ENCODE measurements at places on chromosomes 3 and 15.

DNA sequence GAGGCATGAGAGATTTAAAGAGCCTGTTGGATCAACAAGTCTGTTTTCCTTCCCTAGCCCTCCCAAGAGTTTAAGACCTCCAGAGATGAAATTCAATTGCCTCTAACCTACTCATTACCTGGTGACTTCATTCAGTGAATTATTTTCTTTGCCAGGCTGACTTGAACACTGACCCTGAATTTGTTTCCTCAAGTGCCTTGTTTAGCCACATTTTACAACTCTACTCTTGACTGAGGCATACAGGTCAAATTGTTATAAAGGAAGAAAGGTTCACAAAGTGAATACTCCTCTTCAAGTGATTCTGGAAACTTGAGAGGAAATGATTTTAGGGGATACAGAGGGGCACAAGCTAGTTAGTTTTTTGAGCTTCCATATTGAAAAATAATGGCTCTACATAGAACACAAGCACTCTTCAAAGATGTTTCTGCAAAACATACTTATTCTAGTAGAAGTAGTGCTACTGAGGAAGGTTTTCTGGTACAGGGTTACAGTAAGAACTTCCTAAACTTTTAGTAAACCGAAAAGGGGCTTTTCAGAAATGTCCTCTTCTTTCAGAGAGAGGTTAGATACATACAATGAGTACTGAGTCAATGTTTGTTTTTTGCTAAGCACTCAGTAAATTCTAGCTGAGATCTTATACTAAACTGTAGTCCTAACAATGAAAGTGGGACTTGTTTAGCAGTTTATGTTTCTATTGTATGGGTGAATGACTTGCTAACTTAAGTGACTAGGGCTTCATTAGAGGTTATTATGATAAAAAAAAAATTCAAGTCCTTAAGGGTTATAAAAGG is 137.4 kb upstream of the SATB1 start:
- no peak for DNase-seq

DNA sequence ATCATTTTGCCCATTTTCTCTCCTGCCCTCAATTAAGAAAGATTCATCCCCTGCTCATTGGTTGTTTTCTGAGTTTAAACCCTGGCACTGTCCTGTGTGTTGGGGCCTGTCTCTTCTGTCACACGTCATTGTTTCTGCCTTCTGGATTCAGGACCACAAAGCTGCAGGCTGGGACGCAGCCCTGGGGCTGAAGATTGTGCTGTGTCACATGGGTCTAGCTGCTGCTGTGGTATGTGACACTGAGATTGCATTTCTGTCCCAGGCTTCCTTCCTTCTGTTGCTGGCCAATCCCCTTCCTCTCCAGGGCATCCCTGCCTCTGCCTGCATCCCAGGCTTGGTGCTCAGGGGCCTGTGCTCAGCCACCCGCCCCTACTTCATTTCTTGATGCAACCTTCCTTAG is 28.9 kb downstream of the INSYN1 start:
- DNase-seq: no peak

DNA sequence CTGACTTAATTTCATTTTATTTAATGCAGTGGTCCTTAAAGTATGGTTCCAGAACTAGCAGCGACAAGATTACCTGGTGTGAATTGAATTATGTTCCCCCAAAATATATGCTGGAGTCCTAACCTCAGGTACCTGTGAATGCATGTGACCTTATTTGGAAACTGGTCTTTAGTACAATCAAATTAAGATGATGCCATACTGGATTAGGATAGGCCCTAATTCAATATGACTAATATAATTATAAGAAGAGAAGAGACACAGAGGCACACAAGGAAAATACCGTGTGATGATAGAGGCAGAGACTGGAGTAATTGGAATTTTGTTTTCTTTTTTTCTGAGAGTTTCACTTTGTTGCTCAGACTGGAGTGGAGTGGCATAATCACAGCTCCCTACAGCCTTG is 12.6 kb upstream of the SPATA16 start:
- no peak for DNase-seq

DNA sequence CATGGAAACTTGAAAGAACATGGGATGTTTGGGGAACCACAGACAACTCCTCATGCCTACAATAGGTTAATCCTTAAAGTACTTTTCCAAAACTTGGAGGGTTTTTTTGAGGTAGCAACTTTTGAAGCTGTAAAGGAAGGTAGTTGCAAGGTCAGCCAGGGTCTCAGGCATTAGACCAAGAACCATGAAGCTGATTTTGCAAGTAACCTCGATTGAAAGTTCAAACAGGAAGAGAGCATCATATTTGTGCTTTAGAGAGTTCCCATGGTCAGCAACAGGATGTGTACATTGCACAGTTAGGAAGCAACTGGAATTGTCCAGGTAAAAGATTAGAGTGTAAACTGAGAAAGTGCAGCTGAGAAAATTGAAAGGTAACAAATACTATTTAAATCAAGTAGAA is 199.8 kb upstream of the NR2F2 start:
- DNase-seq: no peak

GRCh38 chr3:53773021-53773436 is 73.2 kb downstream of the CHDH start:
- no peak for DNase-seq

GRCh38 chr15:56972426-56972825 is 54.0 kb downstream of the TCF12 start:
- DNase-seq: no peak

DNA sequence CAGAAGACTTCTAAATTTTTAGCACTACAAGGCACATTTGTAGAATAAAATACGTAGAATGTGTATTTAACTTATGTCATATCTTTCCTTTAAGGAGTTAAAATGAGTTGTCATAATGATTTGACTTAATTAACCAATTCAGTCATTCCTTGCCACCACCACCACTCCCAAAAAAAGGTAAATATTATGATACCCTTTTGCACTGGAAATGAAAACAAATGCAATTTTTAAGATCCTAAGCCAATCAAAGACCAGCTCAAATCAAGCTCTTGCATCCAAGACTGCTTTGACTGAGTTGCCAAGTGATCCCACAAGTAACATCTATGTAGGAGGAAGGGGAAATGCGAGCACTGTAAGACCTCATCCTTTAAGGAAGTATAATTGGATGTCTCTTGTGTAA is 426.6 kb upstream of the ATP11B start:
- no peak for DNase-seq

DNA sequence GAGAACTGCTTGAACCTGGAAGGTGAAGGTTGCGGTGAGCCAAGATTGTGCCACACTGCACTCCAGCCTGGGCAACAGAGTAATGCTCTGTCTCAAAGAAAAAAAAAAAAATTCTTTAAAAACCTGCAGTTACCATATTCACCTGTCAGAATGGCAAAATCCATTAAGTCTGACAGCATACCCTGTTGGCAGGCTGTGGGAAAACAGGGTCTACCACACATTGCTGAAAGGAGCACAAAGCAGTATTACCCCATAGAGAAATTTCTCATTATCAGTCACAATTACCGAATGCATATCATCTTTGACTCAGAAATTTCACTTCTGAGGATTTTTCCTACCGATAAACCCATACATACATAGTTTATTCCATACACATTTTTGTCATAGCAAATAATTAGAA is 264.1 kb upstream of the SLCO3A1 start:
- no peak for DNase-seq

- DNase-seq: no peak
Observed at GRCh38 chr3:126607214-126607908, 47.6 kb downstream of the TXNRD3 start.

- no peak for DNase-seq
Observed at GRCh38 chr3:81951106-81951505, 189.7 kb upstream of the GBE1 start.

DNA sequence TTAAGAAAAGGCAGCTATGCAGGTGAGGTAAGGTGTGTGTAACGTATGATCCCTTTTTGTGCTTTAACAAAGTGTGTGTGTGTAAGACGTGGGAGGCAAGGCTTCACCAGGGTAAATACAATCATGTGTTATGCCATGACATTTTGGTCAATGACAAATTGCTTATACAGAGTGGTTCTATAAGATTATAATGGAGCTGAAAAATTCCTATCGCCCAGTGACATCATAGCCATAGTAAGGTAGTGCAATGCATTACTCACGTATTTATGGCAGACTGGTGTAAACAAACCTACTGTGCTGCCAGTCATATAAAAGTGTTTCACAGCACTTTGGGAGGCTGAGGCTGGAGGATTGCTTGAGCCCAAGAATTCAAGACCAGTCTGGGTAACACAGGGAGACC is 60.2 kb upstream of the LCTL start:
- no peak for DNase-seq

DNA sequence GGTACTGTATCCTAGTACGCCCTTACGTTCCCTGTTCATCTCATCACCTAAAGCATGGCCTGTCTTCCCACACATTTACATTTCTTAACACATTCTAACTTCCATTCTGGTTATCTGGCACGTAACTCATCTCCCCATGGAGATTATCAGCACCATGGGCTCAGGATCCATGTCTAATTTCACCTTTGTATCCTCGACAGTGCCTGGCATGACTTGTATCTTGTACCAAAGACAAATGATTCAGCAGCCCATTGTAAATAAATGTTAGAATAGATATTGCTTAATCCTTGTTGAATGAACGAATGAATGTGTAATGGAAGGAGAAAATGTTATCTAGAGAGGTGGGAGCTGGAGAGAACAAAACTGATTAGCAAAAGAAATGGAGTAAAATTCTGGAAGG is 69.7 kb upstream of the TPM1 start:
- DNase-seq: no peak

DNA sequence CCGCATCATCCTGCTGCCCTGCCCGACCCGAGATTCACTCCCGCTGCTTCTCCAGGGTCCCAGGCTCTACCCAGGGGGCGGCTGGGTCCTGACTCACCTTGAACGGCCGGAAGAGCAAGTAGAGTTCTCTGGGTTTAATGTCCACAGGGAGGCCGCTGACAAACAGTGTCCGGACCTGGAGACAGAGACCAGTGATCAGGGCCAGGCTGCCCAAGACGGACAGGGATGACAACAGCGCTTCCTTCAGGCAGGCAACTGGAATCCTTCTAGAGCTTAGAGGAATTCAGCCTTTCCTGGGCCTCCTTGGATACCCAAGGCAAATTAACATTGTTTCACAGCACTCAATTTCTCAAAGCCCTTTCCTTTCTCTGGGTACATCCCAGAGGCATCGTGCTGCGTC is 23.9 kb downstream of the RBPMS2 start:
- no peak for DNase-seq

- no peak for DNase-seq
Observed at GRCh38 chr3:78495301-78495700, 1272.5 kb downstream of the ROBO1 start.

All from coronary artery (tissue), 2 donors.